Fibroblast of skin of left quadriceps (primary cell): ENCODE measurements at places on chromosomes 11 and 22.

GRCh38 chr11:111408789-111409727, 30.0 kb upstream of the POU2AF1 start:
- DNase-seq: peak; percentile 36

DNA sequence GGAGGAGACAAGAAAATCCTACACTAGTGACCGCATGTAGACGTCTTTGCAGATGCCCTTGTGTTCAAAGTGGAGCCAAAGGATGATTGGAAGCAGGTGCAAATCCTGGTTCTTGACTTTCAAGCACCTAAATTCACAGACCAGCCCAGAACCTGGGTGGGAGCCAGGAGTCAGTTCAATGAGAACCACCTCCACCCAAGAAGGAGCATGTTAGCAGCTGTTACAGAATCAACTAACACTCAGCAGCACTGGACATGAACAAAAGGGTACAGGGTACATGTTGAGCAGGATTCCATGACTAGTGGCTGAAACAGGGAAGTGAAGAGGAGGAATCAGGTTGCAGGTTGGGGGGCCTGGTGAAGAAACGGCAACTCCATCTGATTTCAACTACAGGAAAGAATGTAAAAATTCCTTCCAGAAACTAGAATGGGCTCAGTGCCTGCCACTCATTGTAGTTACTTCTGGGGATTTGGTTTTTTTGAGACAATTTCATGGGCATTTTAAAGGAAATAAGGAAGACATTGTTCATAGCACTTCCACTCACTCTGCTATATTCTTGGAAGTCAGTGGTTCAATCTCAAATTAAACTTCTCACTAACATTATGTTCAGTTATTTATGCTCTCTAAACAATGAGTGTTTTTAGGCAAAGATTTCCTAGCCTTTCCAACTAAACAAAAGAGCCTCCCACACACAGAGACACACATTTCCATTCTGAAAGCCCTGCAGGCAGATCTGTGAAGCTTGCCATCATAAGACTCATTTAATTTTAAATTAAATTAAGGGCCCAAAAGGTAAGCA, 173.3 kb downstream of the CADM1 start:
- DNase-seq: no peak

- DNase-seq: peak; percentile 79
These were observed 33.0 kb upstream of the APOBEC3A start for GRCh38 chr22:38924347-38924952.

GRCh38 chr11:118634431-118635236, 27.2 kb downstream of the PHLDB1 start:
- no peak for DNase-seq
